ENCODE measurements at places on chromosomes 3 and 15. TPM values are rescaled to one million over a fixed set of nuclear protein-coding genes. Genes with fewer than 3 reads are reported as not detected.

DNA sequence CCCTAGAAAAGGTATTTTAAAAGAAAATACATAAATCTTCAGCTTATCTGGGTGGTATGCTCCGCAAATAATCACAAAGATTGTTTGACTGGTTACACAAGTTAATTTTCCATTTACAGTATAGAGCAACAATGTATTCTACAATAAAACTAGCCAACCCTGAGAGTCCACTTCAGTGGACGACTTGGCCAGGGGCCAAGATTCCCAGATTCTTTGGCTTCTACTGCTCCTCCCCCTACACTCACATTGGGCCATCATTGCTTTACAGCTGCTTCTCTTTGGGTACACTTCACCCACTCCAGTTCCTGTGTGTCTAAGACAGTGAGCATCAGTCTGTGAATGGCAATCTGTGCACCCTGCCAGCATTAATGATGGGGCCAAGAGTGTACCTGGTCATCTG, 17.2 kb upstream of the PRICKLE2 start:
- DNase-seq, result no peak

DNA sequence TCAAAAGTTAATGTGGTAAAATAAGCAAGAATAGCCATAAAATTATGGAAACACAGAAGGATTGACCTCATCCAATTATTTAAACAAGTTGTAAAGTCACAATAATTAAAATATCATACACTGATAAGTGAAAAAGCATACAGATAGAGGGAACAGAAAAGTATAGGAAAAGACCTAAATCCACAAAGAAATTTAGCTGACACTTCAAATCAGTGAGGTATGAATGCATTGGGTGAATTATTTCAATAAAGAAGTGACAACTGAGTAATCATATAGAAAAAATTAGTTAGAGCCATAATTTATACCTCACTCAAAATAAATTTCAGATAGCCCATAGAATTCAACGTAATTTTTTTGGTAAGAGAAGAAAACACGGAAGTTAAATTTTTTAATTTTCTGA, 25.1 kb downstream of the TFDP2 start:
- DNase-seq, result no peak

- DNase-seq, result no peak
These were observed 271.0 kb upstream of the ROBO2 start for GRCh38 chr3:76768912-76769311.

DNA sequence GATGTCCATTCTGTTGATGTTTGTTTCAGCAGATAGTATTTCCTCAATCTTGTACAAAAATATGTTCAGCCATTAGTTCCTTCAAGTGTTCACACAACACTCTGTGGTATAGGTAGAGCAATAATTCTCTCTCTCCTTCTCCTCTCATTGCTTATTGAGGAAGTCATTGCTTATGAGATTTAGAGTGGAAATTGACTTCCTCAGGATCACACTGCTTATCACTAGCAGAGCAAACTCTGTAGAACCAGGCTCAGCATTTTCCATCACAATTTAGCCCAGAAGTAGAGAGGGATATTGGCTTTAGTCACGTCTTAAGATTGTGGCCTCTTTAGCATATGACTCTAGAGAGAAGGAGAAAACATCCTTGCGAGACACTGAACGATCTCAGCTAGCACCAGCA, 31.2 kb downstream of the RAB11A start:
- DNase-seq, result no peak

- DNase-seq, result no peak
These were observed 46.6 kb downstream of the MAGI1 start for GRCh38 chr3:65992106-65992505.

DNA sequence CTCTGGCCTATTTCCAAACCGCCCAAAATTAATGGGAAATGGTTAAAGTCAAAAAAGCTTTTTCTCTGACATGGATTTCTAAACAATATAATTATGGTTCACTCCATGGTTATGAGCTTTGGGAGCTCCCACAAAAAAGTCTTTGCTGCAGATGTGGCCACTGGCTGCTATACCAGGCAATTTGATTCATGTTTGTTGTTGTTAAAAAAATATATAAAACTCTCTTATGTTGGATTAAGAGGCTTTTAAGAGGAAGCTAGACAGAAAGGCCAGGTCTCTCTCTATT, 258.6 kb downstream of the TIGIT start:
- no peak for DNase-seq

DNA sequence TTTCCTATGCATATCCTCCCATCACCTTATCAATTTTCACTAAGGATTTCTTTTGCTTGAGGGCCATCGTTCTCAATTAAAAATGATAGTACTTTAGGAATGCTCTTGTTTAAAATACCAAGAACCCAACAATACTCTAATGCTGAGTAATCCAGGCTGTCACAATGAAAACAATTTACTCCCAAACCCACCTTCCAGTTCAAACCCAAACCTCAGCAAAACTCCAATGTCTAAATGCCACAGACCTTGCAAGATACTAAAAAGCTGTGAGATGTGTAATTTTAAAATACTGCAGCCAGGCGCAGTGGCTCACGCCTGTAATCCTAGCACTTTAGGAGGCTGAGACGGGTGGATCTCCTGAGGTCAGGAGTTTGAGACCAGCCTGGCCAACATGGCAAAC, 889.8 kb downstream of the ROBO1 start:
- no peak for DNase-seq

ARIH1 gene
- 176 TPM for total RNA-seq

HOMER2 gene
- 32.7 TPM for total RNA-seq

DPPA2 gene
- 1.6 TPM for total RNA-seq
